ENCODE measurements at places on chromosomes 2 and 18.

DNA sequence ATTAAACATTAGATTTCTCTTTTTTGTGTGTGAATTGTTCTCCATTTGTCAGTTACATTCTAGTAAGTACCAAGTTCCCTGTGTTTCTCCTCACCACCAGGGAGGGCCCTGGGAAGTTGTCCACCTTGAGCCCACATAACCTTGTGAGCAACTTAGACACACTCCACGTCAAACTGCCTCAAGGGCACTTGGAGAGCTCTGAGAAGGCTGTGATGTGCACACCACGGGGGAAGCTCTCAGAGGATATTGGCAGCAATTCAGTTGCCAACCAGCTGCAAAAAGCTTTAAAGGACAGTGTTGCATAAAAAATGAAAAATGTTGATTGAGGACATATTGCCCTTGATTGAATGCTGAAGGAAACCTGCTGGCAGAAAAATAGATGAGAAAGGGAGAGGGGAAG is 743.6 kb downstream of the RNF144A start:
- DNase-seq: no peak

GRCh38 chr2:47065771-47066380 is 89.2 kb downstream of the STPG4 start:
- no peak for DNase-seq

DNA sequence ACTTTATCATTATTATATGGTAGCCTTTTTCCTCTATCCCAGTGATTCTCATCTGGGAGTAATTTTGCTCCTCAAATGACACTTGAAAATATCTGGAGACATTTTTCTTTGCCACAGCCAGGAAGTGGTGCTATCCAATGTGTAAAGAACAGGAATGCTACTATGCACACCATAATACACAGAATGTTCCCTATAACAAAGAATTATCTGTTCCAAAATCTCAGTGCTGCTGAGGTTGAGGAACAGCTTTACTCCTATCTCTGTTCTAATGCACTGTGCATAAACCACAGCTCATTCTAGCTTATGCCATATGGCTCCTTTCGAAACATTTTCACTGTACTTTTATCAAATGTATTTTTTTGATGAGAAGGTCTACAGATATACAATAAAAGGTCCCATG is 1231.2 kb upstream of the CELF4 start:
- DNase-seq: no peak

DNA sequence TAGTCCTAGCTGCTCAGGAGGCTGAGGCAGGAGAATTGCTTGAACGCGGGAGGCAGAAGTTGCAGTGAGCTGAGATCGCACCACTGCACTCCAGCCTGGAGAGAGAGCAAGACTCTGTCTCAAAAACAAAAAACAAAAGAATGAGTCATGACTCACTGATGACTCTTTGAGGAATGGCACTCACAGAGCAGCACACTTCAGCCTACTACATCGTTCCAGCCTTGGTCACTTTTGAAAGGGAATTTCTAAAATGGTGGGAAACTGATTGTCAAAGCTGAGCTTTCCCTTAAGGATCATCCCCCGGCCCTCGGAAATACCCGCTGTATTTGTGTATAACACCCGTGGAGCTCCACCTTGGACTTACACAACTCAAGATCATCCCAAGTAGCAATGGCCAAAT is 217.3 kb upstream of the HS6ST1 start:
- DNase-seq: no peak

- no peak for DNase-seq
Measured at GRCh38 chr2:37683921-37684780, 12.7 kb upstream of the CDC42EP3 start.

- DNase-seq: no peak
Measured at GRCh38 chr2:37189452-37190153, 1.1 kb upstream of the SULT6B1 start.

- no peak for DNase-seq
Measured at GRCh38 chr2:74632209-74632938, 15.8 kb downstream of the M1AP start.

- DNase-seq: no peak
Measured at GRCh38 chr18:57275111-57275510, 77.2 kb upstream of the ST8SIA3 start.

- no peak for DNase-seq
Measured at GRCh38 chr2:46097714-46098480, 199.3 kb upstream of the EPAS1 start.

DNA sequence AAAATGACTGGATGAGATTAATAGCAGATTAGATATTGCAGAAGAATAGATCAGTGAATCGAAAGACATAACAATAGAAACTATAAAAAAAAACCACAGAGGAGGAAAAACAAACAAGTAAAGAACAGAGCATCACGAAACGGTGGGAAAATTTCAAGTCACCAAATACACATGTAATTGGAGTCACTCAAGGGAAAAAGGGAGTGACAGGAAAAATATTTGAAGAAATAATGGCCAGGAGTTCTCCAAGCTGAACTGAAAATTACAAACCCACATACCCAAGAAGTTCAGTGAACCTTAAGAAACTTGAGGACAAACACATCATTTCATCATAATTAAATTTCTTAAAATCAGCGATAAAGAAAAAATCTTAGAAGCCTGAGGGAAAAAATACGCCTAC is 11.0 kb upstream of the IL1R1 start:
- DNase-seq: no peak

DNA sequence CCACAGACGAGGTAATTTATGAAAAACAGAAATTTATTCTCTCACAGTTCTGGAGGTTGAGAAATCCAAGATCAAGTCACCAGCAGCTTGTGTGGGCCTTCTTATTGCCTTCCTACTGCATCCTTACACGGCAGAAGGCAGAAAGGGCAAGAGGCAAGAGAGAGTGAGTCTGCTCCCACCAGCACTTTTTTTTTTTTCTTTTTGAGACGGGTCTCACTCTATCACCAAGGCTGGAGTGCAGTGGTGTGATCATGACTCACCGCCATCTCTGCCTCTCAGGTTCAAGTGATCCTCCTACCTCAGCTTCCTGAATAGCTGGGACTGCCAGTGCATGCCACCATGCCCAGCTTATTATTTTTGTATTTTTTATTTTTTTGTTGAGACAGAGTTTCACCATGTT is 78.5 kb upstream of the HK2 start:
- no peak for DNase-seq

DNA sequence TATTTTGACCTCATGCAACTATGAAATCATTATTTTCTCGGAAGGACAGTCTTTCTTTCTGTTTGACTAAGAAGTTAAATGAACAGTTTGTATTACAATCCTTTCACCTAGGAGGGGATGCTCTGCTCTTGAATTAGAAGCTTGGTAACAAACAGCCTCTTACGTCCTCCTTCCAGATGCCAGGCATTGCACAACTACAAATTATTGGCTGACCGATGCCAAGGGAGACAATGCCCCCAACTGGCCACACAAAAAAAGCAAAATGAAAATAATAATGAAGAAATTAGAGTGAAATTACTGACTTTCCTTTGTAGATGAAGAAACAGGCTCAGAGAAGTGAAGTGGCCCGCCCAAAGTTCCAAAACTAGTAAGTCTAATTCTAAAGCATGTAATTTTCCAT is 177.9 kb downstream of the CYRIA start:
- DNase-seq: no peak
